Kidney tubule cell (primary cell): ENCODE measurements at places on chromosomes 7 and 10.

DNA sequence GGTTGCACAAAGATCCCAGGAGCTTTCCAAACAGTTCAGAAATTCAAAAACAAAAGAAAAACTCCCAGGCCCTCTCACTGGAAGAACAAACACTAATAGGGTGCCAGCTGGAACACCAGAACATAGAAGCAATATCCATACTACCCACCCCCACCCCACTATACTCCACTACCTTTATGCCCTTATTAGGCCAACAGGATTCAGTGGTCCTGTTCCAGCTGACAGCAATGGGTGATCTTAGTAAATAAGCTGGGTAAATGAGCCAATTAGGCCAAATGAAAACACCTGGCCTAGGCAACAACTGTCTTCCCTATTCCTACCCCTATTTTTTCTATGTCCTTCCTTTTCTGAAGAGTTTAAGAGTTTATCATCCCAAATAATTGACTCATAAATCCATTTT is 11.7 kb downstream of the NOC3L start:
- DNase-seq = no peak

GRCh38 chr10:24340883-24341282 is 131.9 kb downstream of the KIAA1217 start:
- DNase-seq = no peak

- no peak for DNase-seq
These were observed 68.5 kb downstream of the EZH2 start for GRCh38 chr7:148815612-148816011.

DNA sequence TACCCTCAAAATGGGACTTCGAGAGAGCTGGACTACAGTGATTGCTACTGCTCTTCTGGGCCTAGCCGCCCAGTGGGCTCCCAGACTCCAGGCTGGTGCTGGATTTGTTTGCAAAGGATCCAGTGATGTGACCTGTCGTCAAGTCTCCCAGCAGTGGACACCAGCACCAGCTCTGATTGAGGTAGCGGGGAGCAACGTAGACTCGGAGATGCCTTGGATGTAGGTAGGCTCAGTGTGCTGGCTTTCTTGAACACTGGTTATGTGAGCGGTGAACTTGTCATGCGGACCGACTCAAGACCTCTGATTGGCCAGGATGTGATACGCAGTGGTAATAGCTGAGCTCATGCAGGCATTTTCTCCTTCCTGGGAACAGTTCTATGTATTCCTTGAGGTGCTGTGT is 19.4 kb downstream of the AKR1C2 start:
- no peak for DNase-seq

DNA sequence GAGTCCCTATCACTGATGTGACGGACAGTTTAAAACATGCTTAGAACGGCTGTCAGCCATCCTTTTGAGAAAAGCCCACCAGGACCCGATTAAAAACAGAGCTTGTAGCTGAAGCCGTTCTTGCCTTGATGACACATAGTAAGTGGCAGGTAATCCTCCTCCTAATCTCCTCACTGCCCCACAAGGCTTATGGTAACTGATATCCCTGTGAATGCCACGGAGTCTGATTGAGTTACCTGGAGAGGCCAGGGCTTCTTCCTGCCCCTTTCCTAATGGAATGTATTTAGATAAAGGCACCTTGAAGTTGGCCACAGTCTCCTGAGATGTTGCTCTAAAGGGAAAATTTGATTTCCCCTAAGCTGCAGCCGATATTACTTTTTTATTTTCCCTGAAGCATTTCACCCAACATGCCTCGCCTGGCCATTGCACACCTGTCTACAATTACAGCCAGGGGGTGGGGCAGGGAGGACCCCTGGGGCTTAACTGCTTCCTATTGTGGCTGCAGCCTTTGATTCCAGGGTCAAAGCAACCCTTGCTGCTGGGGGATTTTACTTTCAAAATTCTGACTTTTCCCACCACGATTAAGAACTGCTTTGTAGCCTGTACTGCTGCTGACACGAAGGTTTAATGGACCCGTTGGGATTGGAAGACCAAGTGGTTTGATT is 169.0 kb upstream of the GPR26 start:
- no peak for DNase-seq

- DNase-seq = no peak
These were observed 199.1 kb upstream of the AKR1E2 start for GRCh38 chr10:4626919-4627318.
